ENCODE measurements at places on chromosomes 11 and 22.

- no peak for DNase-seq
Observed at GRCh38 chr22:32083000-32083399, 39.9 kb downstream of the SLC5A1 start.

- no peak for DNase-seq
Observed at GRCh38 chr22:32570501-32570900, 95.9 kb downstream of the FBXO7 start.

GRCh38 chr11:18726040-18726439, at the start of gene IGSF22:
TSS of gene IGSF22 (minus strand) at chr11:18726188. CDS start at chr11:18724236, 1,952 bp downstream.
- no peak for DNase-seq

DNA sequence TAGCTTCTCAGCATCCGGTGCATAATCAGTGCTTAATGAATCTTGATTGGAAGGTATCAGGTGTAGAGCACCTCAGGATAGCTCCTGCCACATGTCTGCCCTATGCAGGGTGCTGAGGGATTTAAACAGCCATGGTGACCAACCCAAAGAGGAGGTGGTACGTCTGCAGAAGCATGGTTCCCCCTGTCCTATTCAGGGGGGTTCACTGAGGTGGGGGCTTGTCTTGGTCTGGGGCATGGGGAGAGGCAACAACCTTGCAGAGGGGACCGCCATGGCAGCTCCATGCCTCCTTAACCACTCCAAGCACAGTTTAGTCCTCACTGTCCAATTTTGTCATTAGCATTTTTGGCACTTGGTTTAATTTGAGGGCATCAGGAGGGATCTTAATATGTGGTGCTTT, 24.9 kb downstream of the UBE2L3 start:
- DNase-seq, result no peak

DNA sequence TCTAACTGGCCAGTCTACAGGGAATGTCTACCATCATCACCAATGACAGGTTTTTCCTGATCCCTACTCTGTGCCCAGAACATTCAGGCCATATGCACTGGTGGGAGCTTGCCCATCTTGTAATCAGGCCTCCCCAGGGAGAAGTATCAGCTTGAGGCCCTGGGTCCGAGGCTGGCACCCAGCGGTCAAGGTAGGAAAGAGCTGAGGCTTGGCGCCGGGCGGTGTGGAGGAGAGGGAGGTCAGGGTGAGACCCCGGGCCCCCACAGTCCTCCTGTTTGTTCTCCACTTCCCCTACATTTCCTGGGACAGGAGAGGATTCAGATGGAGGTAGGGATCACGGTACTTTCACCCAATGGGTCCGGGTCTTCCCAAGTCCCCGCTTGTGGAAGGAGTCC, 15.5 kb downstream of the TSKU start:
- DNase-seq, result peak; percentile 29

DNA sequence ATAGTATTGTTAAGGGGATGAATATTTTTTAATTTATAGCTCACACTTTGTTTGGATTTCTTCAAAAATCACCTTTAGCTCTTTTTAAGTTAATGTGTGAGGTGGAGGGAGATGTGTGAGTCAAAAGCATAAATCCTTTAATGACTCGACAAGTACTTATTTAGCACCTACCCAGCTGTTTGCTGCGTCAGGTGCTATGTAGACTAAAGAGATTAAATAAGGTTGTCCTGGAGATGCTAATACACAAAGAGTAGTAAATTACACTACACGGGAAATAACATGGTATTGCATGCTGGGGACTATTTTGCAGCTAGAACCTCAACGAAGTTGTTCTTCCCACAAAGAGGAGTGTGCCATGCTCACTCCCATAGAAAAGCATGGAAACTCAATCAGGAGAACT, 583.3 kb upstream of the TENM4 start:
- no peak for DNase-seq

- no peak for DNase-seq
Observed at GRCh38 chr22:20982563-20982882, 426 bp downstream of the LZTR1 start.

GRCh38 chr11:33970984-33971466, 79.1 kb upstream of the LMO2 start:
- peak; percentile 79 for DNase-seq

- DNase-seq, result no peak
Observed at GRCh38 chr11:103805688-103806009, 230.8 kb upstream of the DDI1 start.

DNA sequence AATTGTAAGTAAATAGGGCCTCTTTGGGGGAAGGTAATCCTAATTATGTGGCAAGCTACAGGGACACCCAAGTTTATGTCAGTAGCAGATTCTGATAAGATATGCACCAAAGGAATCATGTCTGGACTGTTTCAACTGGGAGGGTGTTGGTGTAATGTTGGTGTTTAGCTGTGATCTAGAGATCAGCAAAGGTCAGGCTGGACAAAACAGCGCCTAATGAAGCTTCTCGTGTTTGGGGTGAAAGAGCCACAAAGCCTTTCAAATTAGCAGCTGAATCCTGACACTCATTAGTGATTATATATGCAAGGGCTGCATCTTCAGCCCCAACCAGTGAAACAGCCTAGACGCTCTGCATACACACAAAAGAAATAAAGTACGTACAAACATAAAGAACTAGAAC, 106.3 kb downstream of the MPPED2 start:
- no peak for DNase-seq

DNA sequence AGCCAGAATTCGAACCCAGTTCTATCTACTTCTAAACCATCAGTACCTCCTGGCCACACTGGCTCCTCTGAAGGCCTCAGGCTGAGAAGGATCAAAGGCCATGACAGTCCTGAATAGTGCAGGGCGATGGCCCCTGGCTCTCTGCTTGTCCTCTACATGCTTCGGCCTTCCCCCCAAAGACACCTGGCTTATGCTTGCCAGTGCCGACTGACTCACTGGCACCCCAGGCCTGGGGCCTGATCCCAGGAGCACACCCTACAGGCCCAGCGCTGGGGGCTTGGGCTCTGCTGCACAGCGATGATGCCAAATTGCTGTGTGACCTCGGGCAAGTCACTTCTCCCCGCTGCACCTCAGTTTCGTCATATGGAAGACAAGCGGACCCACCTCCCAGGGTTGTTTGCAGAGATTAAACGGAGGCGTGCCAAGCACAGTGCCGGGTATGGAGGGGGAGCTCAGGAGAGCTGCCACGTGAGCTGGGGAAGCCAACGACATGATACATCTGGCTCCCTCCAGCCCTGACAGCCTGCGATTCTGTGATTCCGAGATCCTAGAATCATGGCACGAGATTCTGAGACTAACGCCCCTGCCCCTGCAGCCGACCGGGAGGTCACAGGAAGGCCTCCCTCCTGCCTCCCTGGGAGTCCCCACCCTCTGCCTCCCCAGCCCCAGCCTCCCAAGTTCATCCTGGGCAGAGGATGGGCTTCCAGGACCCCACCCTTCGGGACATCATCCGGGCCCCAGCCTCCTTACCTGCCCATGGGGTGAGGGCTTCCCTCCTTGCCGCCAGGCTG, 1.0 kb downstream of the SSTR3 start:
- no peak for DNase-seq

- DNase-seq, result no peak
Observed at GRCh38 chr22:34709641-34710040, 356.3 kb upstream of the ISX start.

Data from GM13976 (cell line).